Stimulated activated CD4-positive, alpha-beta T cell treated with anti-CD3 and anti-CD28 coated beads, Interleukin-15, amount 100 ng/mL, for 24 hours (primary cell): ENCODE measurements at places on chromosomes 7 and 10.
A peak's percentile ranks its signal among the peaks of the same experiment; 100 is the strongest.

- DNase-seq: no peak
These were observed 276.5 kb downstream of the DGKB start for GRCh38 chr7:14626076-14626475.

- DNase-seq: no peak
These were observed 241.4 kb upstream of the ZNF32 start for GRCh38 chr10:43890124-43890523.

- no peak for DNase-seq
These were observed 236.4 kb upstream of the GPR26 start for GRCh38 chr10:123429706-123430221.

- DNase-seq: peak; percentile 91
These were observed at the start of gene SSBP1 for GRCh38 chr7:141737836-141738591. TSS of gene SSBP1 (plus strand) at chr7:141738358. CDS start at chr7:141739167, 809 bp downstream.

DNA sequence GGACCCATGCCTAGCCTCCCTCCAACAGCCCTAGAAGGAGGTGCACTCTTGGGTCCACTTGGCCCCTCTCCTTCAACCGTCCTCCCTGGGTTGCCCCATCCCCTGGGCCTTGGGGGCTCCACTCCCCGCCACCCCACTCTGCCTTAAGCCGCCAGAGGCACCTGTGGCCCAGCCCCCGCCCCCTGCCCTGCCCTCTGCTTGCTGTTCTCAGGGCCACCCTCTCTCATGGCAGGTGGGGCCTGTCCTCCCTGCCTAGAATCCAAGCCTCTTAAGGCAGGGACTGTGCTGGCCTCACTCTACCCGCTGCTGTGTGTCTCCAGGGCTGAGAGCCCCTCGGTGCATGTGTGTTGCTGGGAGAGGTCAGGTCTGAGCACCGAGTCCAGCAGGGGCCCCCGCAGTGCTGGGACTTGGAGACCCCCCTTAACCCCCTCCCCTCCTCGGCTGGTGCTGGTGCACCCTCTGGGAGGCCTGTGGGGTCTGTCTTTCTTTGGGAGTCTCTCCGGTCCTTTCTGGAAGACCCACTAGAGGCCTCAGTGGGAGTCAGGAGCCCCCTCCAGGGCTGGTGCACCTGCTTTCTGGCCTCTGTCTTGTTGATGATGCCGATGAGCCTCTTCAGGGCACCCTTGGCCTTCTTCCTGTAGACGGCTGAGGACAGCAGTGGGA is 43.8 kb downstream of the CFAP46 start:
- no peak for DNase-seq

GRCh38 chr10:12019283-12019971 is 23.2 kb downstream of the UPF2 start:
- DNase-seq: no peak

DNA sequence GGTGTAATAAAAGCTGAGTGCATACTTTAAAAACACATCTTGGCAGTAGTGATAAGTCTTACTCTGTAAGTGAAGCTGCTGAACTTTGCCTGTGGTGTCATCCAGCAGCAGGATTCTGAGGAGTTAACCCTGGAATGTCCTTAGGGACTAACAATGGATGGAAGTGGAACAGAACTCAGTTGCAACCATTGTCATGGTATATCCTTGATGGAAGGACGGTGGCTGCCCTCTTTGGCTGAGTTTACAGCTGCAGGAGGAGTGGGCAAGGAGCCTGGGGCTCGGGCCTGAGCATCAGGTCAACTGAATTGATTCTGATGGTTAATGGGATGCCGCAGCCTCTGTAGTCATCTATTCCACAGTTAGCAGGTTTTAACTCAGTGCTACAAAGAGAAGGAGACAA is 56.2 kb downstream of the MRC1 start:
- DNase-seq: no peak

- no peak for DNase-seq
These were observed 159.0 kb downstream of the ELFN1 start for GRCh38 chr7:1829111-1829510.

- DNase-seq: no peak
These were observed 9.3 kb downstream of the TBL2 start for GRCh38 chr7:73569042-73569608.

DNA sequence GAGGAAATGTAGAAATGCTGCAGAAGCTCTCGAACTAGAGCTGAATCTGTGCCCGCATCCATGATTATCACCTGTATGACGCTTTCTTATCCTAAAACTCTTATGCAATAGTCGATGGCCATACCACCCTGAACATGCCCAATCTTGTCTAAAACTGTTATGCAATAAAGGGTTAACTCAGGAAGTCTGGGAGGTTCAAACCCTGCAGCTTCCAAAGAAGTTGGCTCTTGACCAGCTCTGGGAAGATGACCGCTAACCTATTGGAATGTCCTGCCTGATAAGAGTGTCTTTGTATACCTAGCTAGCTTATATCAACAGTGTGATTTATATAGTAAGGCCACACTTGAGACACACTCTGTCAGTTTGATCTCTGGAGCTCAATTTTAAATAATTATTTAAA is 3.4 kb upstream of the C10orf88 start:
- no peak for DNase-seq

- no peak for DNase-seq
These were observed 45.1 kb downstream of the CYTH3 start for GRCh38 chr7:6227294-6227846.

- DNase-seq: no peak
These were observed 30.5 kb downstream of the SLC18A2 start for GRCh38 chr10:117271427-117271826.

DNA sequence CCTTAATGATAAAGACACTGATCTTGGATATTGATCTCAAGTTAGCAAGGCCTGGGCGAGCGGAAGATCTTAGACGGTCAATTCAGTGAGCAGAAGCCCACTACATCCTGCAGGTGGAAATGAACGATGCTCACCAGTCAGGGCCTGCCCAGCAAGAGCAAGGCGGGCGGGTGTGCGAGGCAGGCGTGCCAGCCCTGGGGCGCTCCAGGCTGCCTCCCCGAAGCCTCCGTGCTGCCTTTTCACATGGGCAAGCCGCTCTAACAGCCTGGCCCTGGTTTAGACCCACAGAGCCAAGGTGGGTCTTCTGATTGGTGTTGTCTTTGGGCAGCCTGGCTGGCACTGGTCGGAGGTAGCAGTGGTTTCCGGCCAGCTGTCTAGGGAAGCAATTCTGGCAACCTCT is 475.1 kb upstream of the FOXK1 start:
- no peak for DNase-seq

DNA sequence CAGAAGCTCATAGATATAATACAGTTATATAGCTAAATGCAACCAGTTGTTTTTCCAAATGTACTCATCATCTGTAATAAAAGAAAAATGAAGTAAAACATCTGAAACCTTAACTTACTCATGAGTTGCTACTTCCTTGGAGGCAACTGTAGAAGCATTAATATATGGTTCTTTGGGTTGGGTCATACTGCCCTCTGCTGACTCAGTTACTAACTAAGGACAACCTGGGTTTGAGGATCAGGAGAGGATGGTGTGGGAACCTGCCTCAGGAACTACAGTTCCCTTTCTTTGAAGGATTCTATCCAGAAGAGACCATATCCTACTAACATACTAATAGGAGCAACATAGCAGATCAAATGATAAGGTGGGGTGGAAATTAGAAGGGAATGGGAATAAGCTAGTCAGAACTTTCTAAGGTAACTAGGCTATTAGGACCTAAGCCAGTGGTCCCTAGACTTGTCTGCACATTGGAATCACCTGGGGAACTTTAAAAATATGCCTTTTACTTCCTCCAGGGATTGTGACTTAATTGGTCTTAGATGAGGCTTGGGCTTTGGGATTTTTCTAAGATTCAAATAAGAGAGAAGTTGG is 20.7 kb downstream of the COX15 start:
- peak; percentile 30 for DNase-seq

GRCh38 chr7:139765143-139765542 is 12.7 kb downstream of the HIPK2 start:
- no peak for DNase-seq

DNA sequence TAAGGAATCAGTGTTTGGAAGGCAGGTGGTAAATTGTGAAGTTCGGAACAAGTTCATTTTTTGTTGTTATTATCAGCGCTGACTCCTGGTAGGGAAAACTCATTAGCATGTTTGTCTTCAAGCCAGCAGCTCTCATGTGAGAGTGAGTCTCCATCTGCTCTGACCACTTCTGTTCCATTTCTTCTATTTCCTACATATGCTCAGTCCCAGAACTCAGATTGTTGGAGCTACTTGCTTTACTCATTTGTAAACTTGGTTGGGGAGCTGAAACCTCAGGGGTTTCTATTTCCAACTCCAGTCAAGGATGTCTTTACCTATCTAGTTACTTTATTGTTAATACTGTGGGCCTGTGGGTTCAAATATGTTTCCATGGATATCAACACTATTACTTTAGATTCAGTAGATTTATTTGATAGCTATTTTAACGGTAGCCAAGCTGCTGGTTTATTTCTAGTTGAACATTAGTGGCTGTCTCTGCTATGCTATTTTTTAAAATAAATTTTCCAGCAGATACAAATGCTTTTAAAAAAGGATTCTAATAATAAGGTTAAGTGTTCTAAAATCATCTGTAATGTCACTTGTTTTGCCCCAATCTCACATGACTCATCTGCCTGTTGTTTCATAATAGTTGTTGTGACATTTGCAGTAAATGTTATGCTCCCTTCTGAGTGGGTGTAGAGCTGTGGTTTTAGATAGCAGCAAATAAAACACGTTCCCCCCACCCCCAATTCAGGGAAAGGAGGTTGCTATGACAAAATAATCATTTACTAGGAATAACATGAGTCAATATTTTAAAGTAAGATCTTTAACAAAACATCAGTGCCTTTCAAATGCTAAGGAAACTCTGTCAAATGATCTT is 143.3 kb downstream of the HDAC9 start:
- no peak for DNase-seq

GRCh38 chr10:33547976-33548375 is 213.5 kb upstream of the NRP1 start:
- DNase-seq: no peak

DNA sequence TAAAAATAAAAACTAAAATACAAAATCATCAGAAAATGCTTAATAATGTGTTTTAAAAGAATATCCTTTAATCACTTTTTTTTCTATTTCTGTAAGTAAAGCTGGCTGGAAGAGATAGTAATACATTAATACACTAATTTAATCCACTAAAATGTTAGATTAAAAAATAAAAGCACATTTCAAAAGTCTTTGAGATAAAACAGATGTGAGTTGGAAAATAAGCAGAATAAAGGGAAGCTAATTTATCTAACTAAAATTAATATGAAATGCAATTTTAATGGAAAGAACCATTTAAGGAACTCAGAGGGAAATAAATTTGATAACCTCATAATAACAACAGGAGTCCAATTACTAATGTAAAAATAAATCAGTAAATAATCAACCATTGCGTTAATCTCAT is 774.8 kb upstream of the MBL2 start:
- DNase-seq: no peak

- DNase-seq: no peak
These were observed 40.4 kb downstream of the AP5Z1 start for GRCh38 chr7:4815609-4816418.

DNA sequence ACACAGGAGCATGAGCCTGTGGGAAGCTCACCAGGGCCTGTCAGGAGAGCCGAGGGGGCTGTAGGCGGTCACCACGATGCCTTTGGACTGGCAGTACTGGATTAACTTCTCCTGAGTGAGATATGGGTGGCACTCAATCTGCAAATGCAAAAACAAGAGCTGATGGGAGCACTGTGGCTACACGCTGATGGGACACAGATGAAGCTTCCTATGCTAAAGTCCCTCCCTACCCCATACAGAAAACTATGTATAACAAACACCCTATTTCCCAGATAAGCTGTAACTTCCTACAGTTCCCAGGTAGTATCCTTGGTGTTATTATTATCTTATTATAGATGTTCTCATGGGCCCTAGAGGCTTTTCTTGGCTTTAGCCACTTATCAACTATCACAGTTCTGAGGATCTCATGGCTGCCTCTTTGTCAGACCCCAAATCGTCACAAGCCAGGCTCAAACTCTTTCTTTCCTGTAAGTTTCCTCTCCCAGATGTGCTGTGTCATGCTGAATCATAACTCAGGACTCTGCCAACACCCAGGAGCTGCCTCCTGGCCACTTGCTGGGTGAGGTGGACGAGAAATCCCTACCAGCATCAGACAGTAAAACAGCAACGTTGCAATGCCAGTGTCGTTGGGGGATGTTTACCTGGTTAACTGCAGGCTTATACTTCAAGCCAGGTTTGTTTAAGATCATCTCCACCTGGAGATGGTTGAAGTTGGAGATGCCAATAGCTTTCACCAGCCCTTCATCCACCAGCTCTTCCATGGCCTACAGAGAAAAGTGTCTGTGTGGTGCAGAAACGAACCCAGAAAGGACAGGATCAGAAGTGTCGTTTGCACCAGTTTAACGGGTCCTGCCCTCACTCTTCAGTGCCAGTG is 10.3 kb downstream of the AKR1B1 start:
- DNase-seq: no peak

GRCh38 chr7:91912494-91912893 is 28.2 kb upstream of the AKAP9 start:
- no peak for DNase-seq

DNA sequence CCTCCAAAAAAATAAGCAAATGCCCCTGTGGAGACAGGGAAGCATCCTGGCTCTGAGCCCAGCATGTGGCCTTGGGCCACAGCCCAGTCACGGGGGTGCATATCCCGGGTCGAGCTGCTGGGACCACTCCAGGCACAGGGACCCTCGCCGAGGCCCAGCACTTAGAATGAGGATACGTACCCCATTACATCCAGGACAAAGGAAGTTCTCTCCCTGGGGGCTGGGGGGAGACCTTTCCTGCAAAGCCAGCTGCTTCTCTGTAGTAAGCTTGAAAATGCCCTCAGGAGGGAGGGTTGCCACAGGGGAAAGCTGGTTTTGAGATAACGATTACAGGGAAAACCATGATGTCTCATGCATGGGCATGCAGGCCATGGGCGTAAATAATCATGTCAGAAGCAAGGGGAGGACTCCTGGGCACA is 75.5 kb downstream of the HIPK2 start:
- no peak for DNase-seq

GRCh38 chr7:112584290-112584689 is 103.5 kb downstream of the LSMEM1 start:
- no peak for DNase-seq
